ENCODE measurements at places on chromosomes 5 and 9. TPM values are rescaled to one million over a fixed set of nuclear protein-coding genes. Genes with fewer than 3 reads are reported as not detected.

The PLPP7 gene
- total RNA-seq, result not detected

GRCh38 chr9:72509635-72510034, 11.8 kb upstream of the TMC1 start:
- DNase-seq, result peak; percentile 51

DNA sequence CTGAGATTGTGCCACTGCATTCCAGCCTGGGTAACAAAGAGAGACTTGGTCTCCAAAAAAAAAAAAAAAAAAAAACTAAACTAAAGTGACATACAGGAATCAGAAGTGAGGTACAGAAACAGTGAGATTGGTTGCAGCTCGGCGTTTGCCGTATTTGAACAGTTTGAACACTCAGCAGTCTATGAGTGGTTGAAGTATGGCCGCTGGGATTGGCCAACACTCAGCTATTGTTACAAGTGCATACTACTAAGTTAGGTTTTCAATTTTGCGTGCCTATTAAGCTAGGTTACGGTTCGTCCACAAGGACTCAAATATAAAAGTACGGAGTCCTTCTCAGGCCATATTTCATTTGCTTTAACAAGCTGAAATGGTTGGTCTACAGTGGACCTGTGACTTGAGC, 3.3 kb upstream of the TSC1 start:
- DNase-seq, result no peak

The C6 gene
- not detected for total RNA-seq

DNA sequence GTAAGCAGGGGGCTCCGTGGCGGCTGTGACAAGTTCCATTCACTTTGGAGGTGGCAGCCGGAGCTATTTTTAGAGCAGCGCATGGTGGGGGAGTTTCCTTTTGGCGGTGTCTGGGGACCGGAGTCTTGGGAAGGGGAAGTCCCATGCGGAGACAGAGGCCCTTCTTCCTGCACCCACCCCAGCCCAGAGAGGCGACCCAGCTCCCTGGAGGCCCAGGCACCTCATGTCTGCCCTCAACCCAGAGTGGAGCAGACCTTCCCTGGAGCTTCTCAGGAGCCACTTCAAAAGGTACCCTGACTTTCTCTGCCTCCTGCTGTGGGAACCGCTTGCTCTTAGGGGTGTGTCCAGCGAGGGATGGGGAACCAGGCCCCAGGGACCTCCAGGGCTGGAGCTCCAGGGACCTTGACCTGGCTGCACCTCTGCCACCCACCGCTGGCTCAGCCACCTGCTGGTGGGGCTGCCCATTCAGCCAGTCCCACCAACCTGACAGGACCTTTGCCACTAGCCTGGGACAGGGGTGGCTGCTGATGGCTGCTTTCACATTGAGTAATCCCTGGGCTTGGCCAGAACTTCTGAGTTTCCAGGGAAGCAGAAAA, 34.1 kb downstream of the NEK6 start:
- DNase-seq, result no peak

GRCh38 chr5:65769539-65769938, 47.5 kb downstream of the NLN start:
- peak; percentile 75 for DNase-seq

The EXD3 gene
- 5.5 TPM for total RNA-seq

- DNase-seq, result no peak
Observed at GRCh38 chr5:98543490-98543889, 230.0 kb upstream of the RGMB start.

The OR1Q1 gene
- total RNA-seq, result not detected

GRCh38 chr5:3265131-3265885, 330.3 kb upstream of the IRX1 start:
- DNase-seq, result no peak

The FAM153A gene
- not detected for total RNA-seq

- DNase-seq, result peak; percentile 57
Observed at GRCh38 chr5:65062469-65063083, 293.8 kb downstream of the CWC27 start.

GRCh38 chr9:112375361-112375760, 4.5 kb upstream of the HSDL2 start:
- DNase-seq, result no peak

DNA sequence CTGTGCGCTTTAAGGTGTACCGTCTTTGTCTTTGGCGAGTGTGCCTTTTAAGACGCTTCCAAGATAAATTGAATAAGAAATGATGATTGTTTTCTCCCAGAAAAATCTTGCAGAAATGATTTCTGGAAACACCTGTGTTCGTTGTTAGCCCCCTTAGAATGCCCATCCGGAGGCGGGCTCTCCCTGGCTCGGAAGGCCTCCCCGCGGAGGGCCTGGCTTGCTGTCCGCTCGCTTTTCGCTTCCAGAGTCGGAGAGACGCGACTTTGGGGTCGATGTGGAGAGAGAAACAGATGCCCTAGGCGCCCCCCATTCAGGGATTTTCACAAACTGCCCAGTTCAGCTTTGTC, 23.9 kb downstream of the LECT2 start:
- no peak for DNase-seq

DNA sequence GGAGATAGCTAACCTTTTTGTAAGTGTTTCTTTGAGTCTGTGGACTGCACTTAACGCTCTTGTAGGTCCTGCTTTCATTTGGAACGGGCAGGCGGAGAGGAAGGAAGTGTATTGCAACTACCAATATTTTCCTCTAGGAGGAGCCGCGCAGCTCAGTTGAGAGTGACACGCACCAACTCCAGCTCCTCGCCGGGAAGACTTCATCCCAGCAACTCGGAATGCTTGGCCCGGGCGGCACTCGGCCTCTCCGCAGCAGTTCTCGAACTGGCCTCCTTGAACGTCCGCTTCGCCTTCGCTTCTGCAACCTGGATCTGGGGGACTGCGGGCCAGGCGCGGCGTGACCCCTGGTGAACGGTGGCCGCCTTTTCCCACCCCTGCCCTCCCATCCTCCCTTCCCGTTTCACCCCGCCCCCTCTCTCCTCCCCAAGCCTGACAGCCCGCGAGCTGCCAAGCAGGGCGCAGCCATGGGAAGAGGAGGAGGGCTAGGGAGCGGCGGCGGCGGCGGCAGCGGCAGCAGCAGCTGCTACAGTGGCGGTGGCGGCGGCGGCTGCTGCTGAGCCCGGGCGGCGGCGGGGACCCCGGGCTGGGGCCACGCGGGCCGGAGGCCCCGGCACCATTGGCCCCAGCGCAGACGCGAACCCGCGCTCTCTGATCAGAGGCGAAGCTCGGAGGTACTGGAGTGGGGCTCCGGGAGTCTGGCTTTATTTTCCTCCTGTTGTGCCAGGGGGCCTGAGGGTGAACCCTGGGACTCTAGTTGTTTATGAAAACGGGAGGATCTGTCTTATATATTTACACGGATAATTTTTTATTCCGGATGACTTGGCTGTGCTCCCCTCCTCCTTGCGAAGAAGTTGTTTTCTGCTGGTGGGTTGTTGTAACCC, at the start of gene GHR:
TSS of gene GHR (plus strand) at position 155 of the 881 bp plus-strand sequence. CDS start 142,436 bp downstream, outside the sequence.
- peak; percentile 82 for DNase-seq

The RAB3C gene
- total RNA-seq, result not detected

GRCh38 chr5:31995714-31996113, 178.4 kb downstream of the GOLPH3 start:
- no peak for DNase-seq

The SLC46A2 gene
- not detected for total RNA-seq

- peak; percentile 62 for DNase-seq
Observed at GRCh38 chr5:173016598-173017046, 33.1 kb downstream of the ATP6V0E1 start.

The SPATA31D4 gene
- total RNA-seq, result not detected

The PTGES gene
- total RNA-seq, result 7.1 TPM

DNA sequence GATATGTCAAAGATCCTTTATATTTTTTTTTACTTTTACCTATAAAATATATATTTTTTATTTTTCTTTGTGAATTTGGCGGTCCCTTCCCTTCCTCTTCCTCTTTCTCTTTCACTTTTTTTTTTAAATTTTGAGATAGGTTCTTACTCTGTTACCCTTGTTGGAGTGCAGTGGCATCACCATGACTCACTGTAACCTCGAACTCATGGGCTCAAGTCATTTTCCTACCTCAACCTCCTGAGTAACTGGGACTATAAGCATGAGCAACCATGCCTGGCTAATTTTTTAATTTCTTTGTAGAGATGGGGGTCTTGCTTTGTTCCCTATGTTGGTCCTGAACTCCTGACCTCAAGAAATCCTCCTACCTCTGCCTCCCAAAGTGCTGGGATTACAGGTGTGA, 258.0 kb upstream of the CLINT1 start:
- DNase-seq, result no peak

The IRGM gene
- total RNA-seq, result not detected

The OR1J1 gene
- not detected for total RNA-seq
